Renal cortical epithelial cell (primary cell): ENCODE measurements at places on chromosomes 5 and 9.

DNA sequence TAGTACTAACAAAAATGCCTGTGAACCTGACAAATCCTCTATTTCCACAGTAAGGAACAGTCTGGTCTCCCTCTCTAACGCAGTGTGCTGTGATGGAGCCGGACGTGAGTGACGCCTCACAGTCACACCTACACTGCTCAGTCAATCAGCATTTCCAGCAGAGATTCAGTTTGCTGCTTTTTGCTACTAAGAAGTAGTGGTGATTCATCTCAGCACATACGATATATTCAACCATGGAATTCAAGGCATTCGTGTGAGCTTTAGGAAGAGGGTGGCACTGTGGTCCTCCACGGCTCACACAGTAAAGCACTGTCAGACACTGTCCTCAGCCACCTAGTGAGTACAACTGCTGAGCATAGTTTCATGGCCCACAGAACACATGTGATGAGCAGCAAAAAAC, 70.9 kb downstream of the SETX start:
- DNase-seq = no peak

DNA sequence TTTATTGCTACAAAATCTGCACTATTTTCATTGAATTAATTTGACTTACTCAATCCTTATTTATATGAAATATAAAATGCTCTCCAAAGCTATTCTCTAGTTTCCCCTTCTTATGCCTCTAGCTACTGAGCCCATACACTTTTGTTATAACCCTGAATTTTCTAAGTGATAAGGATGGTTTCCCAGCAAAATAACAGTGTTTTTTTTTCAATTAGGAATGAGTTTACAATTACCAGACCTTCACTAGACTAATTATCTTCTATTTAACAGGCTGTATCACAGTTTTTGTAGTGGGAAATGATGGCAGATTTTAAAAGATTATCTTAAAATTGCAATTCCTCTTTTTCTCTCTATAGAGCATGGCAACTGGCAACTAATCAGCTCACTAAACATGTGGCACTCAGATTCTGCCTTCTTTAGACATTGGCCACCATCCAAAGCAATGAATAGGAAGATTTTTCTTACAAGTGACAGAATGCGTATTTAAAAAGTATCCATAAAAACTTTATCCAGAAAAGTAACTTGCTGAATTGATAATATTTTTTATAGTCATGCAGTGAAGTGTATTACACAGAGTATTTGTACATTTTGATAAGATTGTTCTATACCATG, 585.7 kb upstream of the ZNF608 start:
- DNase-seq = no peak

- DNase-seq = peak; percentile 41
These were observed 193.5 kb downstream of the PLK2 start for GRCh38 chr5:58266402-58266801.

- DNase-seq = no peak
These were observed 92.5 kb downstream of the MACROH2A1 start for GRCh38 chr5:135306557-135306956.

- DNase-seq = peak; percentile 98
These were observed 228.6 kb downstream of the NR3C1 start for GRCh38 chr5:143174714-143175398.

DNA sequence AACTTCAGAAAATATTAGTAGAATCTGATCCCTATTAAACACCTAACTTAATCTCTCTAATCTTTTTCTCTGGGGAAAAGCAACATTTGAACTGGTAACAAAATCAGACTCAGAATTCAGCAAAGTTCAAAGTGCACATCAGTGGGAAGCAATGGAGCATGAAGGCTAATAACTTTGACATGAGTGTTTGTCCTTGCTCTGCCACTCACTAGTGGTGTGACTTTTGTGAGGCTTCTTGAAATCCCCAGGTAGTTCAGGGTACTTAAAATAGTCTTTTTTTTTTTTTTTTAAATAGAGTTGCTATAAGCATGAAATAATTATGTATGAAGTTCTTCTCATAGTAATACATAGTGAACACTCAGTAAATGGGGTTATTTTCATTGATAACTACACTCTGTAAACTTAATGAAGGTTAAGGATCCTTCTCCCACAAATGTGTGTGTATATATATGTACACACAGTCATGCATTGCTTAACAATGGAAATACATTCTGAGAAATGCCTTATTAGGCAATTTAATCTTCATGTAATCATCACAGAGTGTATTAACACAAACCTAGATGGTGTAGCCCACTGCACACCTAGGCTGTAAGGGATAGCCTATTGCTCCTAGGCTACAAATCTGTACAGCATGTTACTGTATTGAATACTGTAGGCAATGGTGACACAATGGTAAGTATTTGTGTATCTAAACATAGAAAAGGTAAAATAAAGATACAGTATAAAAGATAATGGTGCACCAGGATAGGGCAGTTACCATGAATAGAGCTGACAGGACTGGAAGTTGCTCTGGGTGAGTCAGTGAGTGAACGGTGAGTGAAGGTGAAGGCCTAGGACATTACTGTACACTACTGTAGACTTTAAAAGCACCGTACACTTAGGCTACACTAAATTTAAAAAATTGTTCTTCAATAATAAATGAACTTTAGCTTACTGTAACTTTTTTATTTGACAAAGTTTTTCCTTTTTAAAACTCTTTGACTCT, 73.3 kb upstream of the HMHB1 start:
- peak; percentile 77 for DNase-seq

DNA sequence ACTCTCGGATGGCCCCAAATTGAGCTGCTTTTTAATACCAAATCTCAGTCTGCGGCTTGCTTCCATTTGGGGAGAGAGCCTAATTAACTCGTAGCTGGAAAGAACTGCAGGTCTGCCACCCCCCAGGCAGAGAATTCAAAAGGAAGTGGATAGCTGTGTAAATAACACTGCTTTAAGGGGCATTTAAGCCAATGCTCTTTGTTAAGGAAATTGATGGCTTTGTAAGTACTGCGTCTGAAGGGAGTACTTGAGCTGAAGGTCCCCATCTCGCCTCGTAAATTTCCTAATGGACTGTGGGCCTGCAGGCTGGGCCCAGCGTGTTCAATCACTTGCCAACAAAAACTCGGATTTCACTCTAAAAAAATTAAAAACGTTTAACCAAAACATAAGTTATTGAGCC, 132.7 kb downstream of the PAPPA start:
- peak; percentile 30 for DNase-seq

DNA sequence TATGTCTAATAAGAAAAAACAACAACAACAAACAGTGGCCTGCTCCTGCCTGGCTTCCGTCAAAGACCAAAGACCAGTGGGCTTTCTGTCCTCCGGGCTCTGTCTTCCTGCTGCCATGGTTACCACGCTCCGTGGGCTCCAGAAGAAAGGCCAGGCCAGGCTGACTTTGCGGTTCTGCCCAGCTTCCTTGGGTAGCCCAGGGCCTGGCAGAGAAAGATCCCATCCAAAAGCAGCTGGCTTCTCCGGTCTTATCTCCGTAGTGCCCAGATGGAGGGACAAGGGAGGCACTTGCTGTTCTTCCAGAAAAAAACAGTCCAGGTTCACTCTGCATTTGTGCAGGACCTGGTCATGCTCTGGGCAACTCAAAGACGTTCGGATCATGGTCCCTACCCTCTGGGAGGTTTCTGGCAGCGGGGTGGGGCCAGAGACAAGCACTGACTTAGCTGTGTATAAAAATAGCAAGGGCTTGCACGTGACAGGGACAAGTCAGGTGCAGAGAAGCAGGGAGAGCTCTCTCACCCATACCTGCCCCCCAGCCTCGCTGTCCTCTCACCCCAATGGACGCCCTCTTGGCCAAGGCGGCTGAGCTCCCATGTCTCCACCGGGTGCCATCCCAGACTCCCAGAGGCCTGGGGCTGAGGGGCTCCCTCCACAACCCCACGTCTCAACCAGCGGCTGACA, 212.2 kb downstream of the C9orf50 start:
- DNase-seq = peak; percentile 41

DNA sequence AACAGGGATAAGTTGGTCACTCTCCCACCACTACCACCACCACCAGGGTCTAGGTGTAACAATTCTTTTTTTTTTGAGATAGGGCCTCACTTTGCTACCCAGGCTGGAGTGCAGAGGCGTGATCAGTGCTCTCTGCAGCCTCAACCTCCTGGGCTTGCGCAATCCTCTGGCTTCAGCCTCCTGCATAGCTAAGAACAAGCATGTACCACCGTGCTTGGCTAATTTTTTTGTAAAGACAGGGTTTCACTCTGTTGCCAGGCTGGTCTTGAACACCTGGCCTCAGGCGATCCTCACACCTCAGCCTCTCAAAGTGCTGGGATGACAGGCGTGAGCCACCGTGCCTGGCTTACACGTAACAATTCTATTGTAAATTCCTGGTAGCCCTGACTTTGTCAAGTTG, 27.5 kb downstream of the CORO2A start:
- no peak for DNase-seq

DNA sequence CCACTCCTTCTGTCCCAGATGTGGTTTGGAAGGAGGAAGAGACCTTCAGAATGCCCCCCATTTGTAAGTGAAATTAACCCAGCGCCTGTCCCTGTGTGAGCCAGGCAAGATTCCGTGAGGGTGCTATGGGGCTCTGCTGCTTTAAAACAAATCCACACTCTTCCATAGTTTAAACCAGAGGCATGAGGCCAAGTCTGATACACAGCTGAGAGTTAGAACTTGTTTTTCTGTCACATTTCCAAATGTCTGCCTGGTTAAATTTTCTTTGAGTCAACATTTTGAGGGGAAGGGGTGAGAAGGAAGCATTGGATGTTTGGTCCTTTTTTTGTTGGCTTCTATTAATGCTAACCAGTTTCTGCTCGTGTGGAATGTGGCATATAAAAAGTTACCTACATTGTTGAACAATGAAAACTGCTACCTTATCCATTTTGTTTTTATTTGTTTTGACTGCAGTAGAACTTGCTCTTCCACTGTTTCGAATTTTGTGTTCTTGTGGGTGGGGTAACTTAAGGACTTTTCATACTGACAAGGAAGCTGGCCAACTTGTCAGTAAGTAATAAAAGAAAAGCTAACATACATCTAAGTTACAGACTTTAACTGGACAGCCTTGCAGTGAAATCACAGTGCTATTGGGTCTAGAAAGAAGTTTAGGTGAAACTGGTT, 12.9 kb downstream of the RGMB start:
- no peak for DNase-seq

DNA sequence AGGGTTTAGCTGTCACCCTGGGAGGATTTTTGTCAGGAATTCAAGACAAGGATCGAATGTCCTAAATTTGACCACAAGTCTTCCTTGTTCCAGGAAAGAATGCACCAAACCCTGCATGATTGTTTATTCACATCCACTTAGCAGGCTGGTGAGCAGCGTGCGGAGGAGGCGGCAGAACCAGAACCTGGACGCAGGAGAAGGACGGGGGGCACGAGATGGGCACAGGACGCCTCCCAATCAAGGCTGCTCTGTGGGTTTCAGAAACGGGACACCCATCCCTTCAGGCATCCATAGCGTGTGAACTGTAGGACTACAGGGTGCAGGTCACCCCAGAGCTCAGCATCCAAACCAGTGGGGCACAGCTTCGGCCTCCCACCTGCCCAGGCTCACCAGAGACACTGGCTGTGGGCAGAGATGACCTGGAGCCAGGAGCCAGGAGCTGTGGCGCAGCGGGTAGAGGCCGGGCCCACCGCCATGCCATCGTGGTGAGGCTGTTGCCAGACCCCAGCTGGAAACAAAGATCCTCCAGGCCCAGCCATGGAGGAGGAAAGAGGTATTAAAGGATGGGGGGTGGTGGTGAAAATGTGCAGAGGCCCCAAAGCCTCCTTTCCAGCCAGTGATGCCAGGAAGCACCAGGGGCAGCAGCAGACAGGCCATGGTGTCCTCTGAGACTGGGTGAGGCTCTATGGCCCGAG, 32.3 kb upstream of the ADAMTS2 start:
- DNase-seq = no peak

DNA sequence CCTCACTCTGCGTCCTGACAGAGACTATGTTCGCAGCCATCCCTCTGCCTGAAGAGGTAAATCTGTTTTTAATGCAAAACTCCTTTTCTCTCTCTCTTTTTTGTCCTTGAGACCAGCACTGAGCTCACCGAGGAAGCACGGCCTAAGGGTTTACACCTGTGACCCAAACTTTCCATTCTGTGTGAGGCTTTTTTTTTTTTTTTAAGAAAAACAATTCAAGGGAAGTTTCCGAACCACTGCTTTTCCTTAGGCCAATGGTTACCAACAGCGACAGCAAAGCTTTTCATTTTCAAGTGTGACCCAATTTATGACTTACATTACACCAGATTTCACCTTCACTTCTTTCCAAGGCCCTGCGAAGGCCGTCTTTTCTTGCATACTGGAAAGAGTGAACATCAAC, 205.9 kb downstream of the EFNA5 start:
- DNase-seq = peak; percentile 65

- DNase-seq = no peak
These were observed at the start of gene MCTP1 for GRCh38 chr5:95284572-95285408. TSS of gene MCTP1 (minus strand) at chr5:95285094.

GRCh38 chr9:35002623-35003022, 13.1 kb downstream of the DNAJB5 start:
- DNase-seq = no peak

- peak; percentile 86 for DNase-seq
These were observed 10.3 kb downstream of the WWC1 start for GRCh38 chr5:168301593-168302390.

DNA sequence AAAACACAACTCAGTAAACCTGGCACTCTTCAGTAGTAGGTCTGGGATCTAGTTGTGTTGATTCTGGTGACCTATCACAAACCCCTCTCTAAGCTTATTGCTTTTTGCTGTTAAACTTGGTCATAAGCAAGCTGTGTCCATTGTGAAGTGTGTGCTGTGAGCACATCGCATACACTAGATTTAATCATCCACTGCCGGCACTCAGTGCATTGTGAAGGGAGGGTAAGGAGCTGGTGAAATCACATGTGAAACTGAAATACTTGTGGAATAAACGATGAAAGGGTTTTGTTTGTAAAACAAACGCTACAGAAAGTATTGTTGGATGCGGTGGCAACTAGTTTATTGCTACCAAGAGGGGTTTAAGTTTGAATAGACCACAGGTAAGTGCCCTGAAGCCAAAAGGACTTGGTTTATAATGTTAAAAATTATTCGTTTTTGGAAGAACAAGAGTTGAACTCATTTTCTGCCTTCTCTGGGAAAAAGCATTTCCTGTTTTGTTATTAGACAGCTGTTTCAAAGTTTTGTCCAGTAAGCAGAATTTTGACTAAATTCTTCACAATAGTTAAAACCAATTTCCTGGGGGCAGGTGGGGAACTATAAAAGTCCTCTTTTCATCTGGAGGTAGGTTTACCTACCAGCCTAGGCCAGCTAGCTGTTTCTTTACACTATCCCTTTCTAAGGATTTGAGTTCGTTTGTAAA, 24.6 kb downstream of the TJP2 start:
- DNase-seq = peak; percentile 39
